ENCODE measurements at places on chromosomes 6 and 20. TPM values are rescaled to one million over a fixed set of nuclear protein-coding genes. Genes with fewer than 3 reads are reported as not detected.

Gene IL17F
- not detected for total RNA-seq

Gene MYMX
- 0.60 TPM for total RNA-seq

Gene TBC1D7
- 13.7 TPM for total RNA-seq

Gene NOTCH4
- 0.70 TPM for total RNA-seq

Gene FAM209B
- not detected for total RNA-seq

Gene MOCS1
- total RNA-seq: 7.9 TPM

Gene LAMP5
- total RNA-seq: not detected

Gene AIG1
- total RNA-seq: 18.0 TPM

Gene PPP1R3G
- 4.0 TPM for total RNA-seq

Gene ATP6V1G2
- total RNA-seq: 2.7 TPM

Gene TPX2
- total RNA-seq: 6.3 TPM

Gene TLDC2
- total RNA-seq: not detected

Gene ULBP2
- total RNA-seq: 0.94 TPM

Gene CTCFL
- total RNA-seq: 0.23 TPM

Gene LHFPL5
- not detected for total RNA-seq

Data from pericardium fibroblast (primary cell).